ENCODE measurements at places on chromosomes 13 and 19.

DNA sequence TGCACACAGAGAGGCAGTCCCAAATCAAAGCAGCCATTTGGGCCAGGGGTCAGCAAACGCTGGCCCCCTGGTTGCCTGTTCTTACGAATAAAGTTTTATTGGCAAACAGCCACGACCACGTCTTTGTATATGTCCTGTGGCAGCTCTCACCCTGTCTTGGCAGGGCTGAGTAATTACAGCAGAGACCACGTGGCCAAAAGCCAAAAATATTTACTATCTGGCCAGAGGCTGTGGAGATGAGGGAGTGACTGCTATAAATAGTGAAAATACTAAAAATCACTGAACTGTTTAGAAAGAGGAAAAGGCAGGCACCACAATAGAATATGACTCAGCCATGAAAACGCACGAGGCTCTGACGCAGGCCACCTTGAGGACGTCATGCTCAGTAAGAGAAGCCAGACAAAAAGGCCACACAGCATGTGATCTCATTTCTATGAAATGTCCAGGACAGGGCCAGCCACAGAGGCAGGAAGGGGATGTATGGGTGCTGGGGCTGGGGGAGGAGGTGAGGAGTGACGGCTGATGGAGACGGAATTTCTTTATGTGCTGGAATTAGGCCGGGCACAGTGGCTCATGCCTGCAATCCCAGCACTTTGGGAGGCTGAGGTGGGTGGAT lies 29.4 kb downstream of the SMIM24 start:
- DNase-seq: no peak

DNA sequence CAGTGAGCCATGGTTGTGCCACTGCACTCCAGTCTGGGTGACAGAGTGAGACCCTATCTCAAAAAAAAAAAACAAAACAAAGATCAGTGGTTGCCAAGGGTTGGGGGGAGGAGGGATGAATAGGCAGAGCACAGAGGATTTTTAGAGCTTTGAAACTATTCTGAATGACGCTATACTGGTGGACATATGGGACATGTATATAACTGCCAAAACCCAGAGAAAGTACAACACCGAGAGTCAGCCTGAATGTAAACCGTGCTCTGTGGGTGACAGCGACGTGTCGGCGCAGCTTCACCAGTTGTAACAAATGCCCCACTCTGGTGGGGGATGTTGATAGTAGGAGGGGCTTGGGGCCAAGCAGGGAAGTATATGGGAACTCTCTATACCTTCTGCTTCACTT lies 32.9 kb downstream of the ZIC5 start:
- no peak for DNase-seq

- no peak for DNase-seq
Measured at GRCh38 chr13:31436478-31436877, 236.7 kb downstream of the B3GLCT start.

DNA sequence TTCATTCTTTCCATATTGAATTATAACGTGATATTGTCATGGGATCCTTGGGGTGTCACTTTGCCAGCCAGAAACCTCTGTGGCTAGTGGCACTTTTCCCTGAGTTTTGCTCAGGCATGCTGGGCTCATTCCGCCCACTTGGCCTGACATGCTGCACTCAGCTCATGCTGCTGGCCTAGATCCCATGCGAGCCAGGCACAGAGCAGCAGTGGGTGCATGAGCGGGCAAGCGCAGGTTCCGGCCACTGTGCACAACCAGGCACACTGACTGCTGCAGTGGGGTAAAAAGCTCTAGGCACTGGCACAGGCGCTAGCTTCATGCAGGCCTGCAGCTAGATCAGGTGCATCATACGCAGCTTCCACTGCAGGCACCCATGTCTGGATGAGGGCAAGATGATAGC lies 221.2 kb downstream of the MAB21L1 start:
- DNase-seq: no peak
